Cardiac muscle cell (in vitro differentiated cells and primary cell): ENCODE measurements at places on chromosomes 7 and 10. TPM values are rescaled to one million over a fixed set of nuclear protein-coding genes. Genes with fewer than 3 reads are reported as not detected.

- H3K4me3 ChIP-seq: no peak overlapping the region
- no peaks in the 10 kb centered on the region for H3K27me3 ChIP-seq
- H3K4me1 ChIP-seq: no peaks in the 10 kb centered on the region
- no peaks in the 10 kb centered on the region for H3K36me3 ChIP-seq
- no peak for DNase-seq
- H3K27ac ChIP-seq: no peak overlapping the region
Measured at GRCh38 chr10:3224241-3224640, 51.7 kb upstream of the PITRM1 start.

DNA sequence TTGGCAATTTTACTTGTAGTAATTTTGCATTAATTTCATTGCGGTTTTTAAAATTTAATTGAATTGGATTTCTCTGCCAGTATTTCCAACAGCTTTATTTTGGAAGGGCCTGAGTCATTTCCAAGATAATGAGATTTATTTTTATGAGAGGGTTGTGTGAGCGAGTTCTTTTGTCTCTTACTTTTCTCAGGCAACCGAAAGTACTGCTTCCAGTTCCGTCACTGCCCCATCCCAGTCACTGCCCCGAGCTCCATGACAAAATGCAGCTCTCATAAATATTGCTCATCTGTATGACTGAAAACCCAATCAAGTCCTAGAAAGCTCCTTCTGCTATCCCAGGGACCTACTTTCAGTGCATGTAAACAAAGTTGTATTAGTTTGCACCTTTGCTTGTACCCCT lies 468.4 kb upstream of the SEMA3D start:
- DNase-seq: no peak
- no peaks in the 10 kb centered on the region for H3K27me3 ChIP-seq
- no peak overlapping the region for H3K4me3 ChIP-seq
- H3K4me1 ChIP-seq: peaks cover 3% of the 10 kb centered on the region
- no peak overlapping the region for H3K27ac ChIP-seq

GARIN1A gene
- total RNA-seq: 0.35 and 0.45 TPM in 2 replicates

DNA sequence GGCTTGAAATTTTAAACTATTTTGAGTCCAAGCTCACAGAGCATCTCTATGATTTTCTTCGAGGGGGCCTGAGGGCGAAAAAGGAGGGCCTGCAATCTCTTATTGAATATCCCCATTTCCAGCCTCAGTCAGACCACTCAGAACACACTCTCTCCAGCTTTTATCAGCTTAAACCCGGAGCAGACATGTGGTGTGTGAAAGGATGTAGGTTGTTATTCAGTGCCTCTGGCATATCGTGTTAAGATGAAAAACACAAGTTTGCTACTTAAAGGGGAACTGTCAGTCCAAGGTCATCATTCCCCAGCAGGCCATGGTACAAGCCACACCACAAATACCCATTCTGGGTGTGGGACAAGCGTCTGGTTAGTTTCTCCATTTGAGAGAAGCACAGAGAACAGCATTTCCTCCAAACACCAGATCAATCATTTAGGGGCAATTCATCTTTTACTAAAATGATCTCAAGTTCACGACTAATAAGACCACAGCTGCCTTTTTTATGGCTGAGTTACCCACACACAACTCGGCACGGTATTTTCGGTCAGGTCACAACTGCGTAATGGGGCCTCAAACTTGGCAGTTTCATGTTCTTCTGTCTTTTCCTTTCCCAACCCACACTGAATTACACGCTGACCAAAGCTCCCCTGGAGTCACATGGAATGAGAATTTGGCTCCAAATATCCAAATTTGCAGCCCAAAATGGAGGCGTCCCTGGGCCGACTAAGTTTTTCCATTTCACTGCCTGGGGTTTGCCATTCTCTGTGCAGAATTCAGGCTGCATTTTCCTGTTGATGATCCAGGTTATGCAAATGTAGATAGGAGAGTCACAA lies 188.4 kb downstream of the SEM1 start:
- no peak overlapping the region for H3K4me3 ChIP-seq
- H3K27ac ChIP-seq: no peak overlapping the region
- H3K4me1 ChIP-seq: no peaks in the 10 kb centered on the region
- DNase-seq: no peak

DNA sequence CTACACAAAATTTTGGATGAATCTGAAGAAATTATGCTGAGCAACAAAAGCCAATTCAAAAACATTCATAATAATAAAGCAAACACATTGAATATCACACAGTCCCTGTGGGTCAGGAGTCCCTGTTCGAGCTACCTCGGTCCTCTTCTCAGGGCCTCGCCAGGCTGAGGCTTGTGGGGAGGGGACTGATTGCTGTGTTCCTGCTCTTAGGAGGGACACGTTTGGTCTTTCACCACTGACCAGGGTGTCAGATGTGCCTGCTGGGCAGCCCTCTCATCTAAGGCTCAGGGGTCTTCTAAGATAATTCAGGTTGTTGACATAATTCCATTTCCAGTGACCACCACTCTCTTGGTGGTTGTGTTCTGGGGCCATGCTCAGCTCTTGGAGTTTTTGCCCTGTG lies 233.8 kb upstream of the PPP2R2D start:
- no peak overlapping the region for H3K27ac ChIP-seq
- H3K36me3 ChIP-seq: no peaks in the 10 kb centered on the region
- H3K4me3 ChIP-seq: no peak overlapping the region
- H3K4me1 ChIP-seq: no peaks in the 10 kb centered on the region
- no peaks in the 10 kb centered on the region for H3K27me3 ChIP-seq

ASZ1 gene
- total RNA-seq: 0.18 TPM in 1 of 2 replicates, not detected in the other

- H3K4me1 ChIP-seq: no peaks in the 10 kb centered on the region
- no peaks in the 10 kb centered on the region for H3K36me3 ChIP-seq
- no peak overlapping the region for H3K27ac ChIP-seq
- H3K4me3 ChIP-seq: no peak overlapping the region
Measured at GRCh38 chr7:14430926-14431325, 441.5 kb upstream of the ETV1 start.

- H3K27ac ChIP-seq: no peak overlapping the region
- H3K4me1 ChIP-seq: no peaks in the 10 kb centered on the region
- no peaks in the 10 kb centered on the region for H3K36me3 ChIP-seq
- H3K4me3 ChIP-seq: no peak overlapping the region
- no peak for DNase-seq
- peaks cover 3% of the 10 kb centered on the region for H3K27me3 ChIP-seq
Measured at GRCh38 chr10:127874671-127875448, 17.9 kb downstream of the CLRN3 start.

TMEM196 gene
- not detected in 2 replicates for total RNA-seq

- no peak overlapping the region for H3K4me3 ChIP-seq
- H3K27me3 ChIP-seq: no peaks in the 10 kb centered on the region
- peak; percentile 42 for DNase-seq
- H3K4me1 ChIP-seq: peaks cover 41% of the 10 kb centered on the region
- H3K36me3 ChIP-seq: no peaks in the 10 kb centered on the region
- no peak overlapping the region for H3K27ac ChIP-seq
Measured at GRCh38 chr10:69807696-69808095, 6.0 kb downstream of the COL13A1 start.

ANKRD2 gene
- total RNA-seq: not detected in 2 replicates

GRCh38 chr10:72173262-72173618 lies 42.6 kb upstream of the ANAPC16 start:
- no peak overlapping the region for H3K27ac ChIP-seq
- H3K4me3 ChIP-seq: no peak overlapping the region
- H3K27me3 ChIP-seq: no peaks in the 10 kb centered on the region
- DNase-seq: no peak
- H3K4me1 ChIP-seq: peaks cover 57% of the 10 kb centered on the region

GRCh38 chr7:16001477-16001876 lies 315.0 kb upstream of the MEOX2 start:
- H3K36me3 ChIP-seq: no peaks in the 10 kb centered on the region
- no peak overlapping the region for H3K27ac ChIP-seq
- H3K4me1 ChIP-seq: no peaks in the 10 kb centered on the region
- no peak for DNase-seq
- H3K4me3 ChIP-seq: no peak overlapping the region
- no peaks in the 10 kb centered on the region for H3K27me3 ChIP-seq
